HFFc6 (cell line): ENCODE measurements at places on chromosomes 6 and 20. TPM values are rescaled to one million over a fixed set of nuclear protein-coding genes. Genes with fewer than 3 reads are reported as not detected.
A peak's percentile ranks its signal among the peaks of the same experiment; 100 is the strongest.

EFCAB8 gene
- total RNA-seq: 0.37 TPM in 1 of 3 replicates, not detected in the others

DNA sequence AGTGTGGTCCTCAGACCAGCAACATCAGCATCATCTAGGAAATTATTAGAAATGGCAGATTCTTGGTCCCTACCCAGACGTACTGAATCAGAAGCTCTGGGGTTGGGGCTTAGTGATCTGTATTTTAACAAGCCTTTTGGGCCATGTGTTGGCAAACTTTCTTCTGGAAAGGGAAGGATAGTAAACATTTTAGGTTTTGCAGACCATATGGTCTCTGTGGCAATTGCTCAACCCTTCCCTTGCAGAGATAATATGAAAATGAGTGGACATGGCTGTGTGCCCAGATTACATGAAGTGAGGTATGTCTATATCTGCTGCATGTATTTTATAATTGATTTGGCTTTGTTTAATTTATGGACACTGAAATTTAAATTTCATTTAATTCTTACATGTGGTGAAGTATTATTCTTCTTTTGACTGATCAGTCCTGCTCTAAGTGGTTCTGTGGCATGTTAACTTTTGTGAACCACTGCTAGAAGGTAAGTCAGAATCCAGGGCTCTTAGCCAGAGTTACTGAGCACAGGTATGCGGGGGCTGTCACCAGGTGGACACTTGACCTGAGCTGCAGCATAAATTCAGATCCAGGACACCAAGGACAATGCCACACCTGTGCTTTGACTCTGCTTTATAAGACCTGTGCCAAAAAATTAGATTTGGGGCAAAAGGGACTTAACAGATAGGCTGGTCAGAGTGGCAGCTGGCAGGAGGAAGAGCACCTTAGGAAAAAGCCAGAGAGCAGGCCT lies 43.2 kb downstream of the LY86 start:
- no peaks in the 10 kb centered on the region for H3K4me1 ChIP-seq
- peaks cover 2% of the 10 kb centered on the region; the same call in 1 of the 2 replicates for H3K27me3 ChIP-seq
- no peak overlapping the region for H3K4me3 ChIP-seq
- DNase-seq: no peak

DNA sequence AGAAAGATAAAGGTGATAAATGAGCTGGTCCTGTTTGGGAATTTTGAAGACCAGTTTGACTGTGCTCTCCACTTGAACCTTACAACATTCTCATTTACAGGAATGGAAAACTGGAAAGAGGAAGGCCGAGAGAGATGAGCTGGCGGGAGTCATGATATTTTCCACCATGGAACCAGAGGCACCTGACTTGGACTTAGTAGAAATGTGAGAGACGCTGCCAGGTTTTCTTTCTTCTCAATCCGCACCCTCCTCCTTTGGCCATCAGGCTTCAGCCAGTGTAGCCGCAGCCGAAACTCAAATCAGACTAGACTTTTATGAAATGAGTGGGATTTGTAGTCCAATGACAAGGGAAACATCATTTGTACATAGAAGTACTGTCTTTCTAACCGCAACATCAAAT lies 54.7 kb upstream of the SYNJ2 start:
- no peaks in the 10 kb centered on the region; the same call in 1 of the 2 replicates for H3K27me3 ChIP-seq
- H3K36me3 ChIP-seq: peaks cover 46% of the 10 kb centered on the region
- no peak for DNase-seq
- no peak overlapping the region for H3K4me3 ChIP-seq
- peaks cover 9% of the 10 kb centered on the region for H3K4me1 ChIP-seq

CLVS2 gene
- total RNA-seq: not detected in 3 replicates

GRCh38 chr6:170282512-170283158 lies 8.2 kb downstream of the DLL1 start:
- H3K4me1 ChIP-seq: no peaks in the 10 kb centered on the region
- no peak for DNase-seq
- H3K27me3 ChIP-seq: peaks cover 11% of the 10 kb centered on the region
- no peaks in the 10 kb centered on the region for H3K36me3 ChIP-seq

TREM2 gene
- total RNA-seq: not detected in 3 replicates

PACRG gene
- not detected in 3 replicates for total RNA-seq

- no peak overlapping the region for H3K27ac ChIP-seq
- DNase-seq: no peak
- no peak overlapping the region for H3K4me3 ChIP-seq
These were observed 247.9 kb downstream of the ZFAND3 start for GRCh38 chr6:38067263-38067980.

DNA sequence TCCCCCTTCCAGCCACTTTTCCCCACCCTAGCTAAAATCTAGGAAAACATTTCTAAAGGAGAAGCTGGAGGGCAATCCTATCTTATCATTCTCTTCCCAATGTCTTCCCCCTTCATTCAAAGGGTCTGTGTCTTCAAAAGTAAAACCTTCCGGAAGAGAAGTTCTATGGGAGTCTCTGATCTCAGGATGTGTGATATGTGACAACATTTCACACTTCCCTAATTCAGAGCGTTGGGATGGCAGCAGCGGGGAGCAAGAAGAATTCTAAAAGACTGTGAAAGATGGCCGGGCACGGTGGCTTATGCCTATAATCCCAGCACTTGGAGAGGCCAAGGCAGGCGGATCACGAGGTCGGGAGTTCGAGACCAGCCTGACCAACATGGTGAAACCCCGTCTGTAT lies 65.4 kb upstream of the AKIRIN2 start:
- H3K4me3 ChIP-seq: no peak overlapping the region
- H3K4me1 ChIP-seq: peaks cover 12% of the 10 kb centered on the region
- H3K27me3 ChIP-seq: peaks cover 4% of the 10 kb centered on the region; the same call in 1 of the 2 replicates
- no peak for DNase-seq
- no peaks in the 10 kb centered on the region for H3K36me3 ChIP-seq
- H3K27ac ChIP-seq: no peak overlapping the region

R3HDML gene
- not detected in 3 replicates for total RNA-seq

DNA sequence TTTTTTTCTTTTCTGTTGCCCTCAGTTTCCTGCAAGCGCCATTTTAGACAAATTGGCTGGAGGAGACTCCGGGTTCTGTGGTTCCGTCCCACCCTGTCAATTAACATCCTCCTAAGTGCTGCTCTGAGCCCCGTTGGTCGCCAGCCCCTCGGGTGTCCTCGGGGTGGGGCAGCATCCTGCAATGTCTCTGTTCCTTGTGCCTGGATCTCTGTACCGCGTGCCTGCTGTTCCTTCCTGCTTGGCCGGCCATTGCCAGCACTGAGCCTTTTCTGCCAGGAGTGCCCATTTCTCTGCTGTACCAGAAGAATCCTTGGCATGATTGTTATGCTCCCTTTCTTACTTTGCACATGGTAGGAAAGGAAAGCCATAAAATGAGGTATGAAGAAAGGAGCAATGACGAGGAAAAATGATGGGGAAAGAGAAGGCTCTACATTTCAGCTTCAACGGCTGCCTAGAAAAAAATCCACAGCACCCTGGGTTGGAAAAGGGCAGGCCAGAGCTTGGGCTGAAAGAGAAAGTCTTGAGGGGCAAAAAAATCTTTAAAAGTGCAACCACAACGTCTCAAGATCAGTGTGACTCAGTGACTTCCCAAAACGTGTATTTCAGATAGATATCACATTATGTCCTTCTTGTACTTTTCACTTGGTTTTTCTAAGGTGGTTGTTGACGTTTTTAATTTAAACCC lies 256.7 kb downstream of the CLIC5 start:
- DNase-seq: no peak
- peaks cover 9% of the 10 kb centered on the region for H3K4me1 ChIP-seq
- peaks cover 14% of the 10 kb centered on the region; the same call in 1 of the 2 replicates for H3K27me3 ChIP-seq
- no peak overlapping the region; the same call in 1 of the 2 replicates for H3K4me3 ChIP-seq
- H3K36me3 ChIP-seq: no peaks in the 10 kb centered on the region
- H3K27ac ChIP-seq: no peak overlapping the region

SMOC2 gene
- total RNA-seq: not detected in 2 replicates

SPDEF gene
- not detected in 3 replicates for total RNA-seq

DNA sequence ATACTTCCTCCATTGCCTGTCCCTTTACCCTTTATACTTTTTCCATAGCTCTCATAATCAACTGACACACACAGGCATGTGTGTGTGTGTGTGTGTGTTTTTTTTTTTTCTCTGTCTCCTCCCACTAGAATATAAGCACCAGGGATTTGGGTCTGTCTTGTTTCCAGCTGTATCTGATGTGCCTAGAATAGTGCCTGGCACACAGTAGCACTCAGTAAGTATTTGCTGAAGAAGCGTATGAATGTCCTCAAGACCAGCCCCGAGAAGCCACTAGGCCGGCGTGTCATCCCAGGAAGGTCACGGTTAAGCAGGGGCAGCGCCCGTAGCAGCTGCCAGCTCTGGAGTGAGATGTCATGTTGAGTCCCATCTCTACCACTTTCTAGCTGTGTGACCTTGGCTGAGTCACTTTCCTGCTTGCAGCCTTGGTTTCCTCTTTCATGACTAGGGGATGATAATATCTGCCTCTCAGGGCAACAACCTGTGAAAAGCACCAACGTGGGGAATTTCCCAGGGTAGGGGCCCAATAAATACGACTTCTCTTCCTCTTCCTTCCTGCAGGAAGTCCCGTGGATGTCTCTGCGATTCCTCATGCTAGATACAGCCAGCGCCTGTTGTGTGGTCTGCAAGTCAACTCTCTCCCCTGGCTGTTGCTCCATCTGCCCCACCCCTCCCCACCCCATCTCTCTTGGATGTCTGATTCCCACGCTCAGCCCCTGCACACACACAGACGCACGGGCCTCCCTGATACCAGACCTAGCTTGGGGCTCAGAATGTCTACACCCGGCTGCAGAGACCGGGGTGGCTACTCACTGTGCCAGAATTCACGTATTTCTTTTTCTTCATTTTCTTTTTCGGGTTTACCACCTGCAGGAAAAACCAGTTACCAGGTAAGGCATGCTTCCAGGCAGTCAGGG lies 58.1 kb downstream of the RAB44 start:
- H3K27ac ChIP-seq: peak overlapping the region; percentile 47
- DNase-seq: peak; percentile 70
- no peaks in the 10 kb centered on the region for H3K36me3 ChIP-seq

DNA sequence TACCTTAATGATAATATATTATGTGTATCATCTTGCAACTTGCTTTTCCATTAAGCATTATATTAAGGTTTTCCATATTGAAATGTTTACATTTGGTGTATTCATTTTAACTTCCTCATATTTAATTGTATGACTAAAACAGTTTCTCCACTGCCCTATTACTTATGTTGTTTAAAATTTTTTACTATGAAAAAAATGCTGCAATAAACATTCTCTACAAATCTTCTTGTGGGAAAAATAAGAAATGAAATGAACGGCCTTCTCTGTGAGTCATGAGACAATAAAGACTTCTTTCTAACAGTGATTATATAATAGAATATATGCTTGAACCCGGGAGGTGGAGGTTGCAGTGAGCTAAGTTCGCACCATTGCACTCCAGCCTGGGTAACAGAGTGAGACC lies 25.5 kb downstream of the FASTKD5 start:
- no peak overlapping the region for H3K4me3 ChIP-seq
- DNase-seq: no peak
- H3K27ac ChIP-seq: no peak overlapping the region
- no peaks in the 10 kb centered on the region for H3K27me3 ChIP-seq

ECI2 gene
- total RNA-seq: 84.1 to 102 TPM (median 89.3 TPM) in 3 replicates

DNA sequence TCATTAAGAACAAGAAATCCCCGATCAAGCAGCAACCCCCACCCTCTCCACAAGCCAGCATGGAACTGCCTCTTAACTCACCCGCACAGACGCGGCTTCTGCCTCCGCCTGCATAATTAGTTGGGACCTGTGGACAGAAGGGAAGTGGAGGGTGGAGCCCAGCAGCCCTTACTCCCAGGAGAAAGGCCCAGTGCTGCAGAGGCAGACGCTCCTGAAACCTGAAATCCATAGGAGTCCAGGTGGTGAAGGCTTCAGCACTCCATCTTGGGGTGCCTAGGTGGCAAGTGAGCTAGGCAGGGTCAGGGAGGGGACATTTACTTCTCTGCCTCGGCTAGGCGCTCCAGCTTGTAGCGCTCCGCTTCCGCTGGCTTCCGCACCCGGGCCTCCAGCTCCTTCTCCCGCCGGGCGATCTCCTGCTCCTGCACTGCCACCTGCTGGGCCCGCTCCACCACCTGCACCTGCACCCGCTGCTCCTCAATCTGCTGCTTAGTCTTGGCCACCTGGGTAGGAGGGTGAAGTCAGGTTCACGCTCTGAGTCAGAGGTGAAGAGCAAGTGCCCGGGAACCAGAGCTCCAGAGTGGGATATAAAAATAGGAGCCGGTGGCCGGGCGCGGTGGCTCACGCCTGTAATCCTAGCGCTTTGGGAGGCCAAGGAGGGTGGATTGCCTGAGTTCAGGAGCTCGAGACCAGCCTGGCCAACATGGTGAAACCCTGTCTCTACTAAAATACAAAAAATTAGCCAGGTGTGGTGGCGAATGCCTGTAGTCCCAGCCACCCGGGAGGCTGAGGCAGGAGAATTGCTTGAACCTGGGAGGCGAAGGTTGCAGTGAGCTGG lies 10.7 kb downstream of the TUBB start:
- DNase-seq: no peak
- H3K36me3 ChIP-seq: peaks cover 16% of the 10 kb centered on the region; the same call in 1 of the 2 replicates
- peaks cover 21% of the 10 kb centered on the region for H3K4me1 ChIP-seq
- no peak overlapping the region for H3K4me3 ChIP-seq
- no peak overlapping the region; the same call in 1 of the 2 replicates for H3K27ac ChIP-seq

SENP6 gene
- total RNA-seq: 55.7 to 56.9 TPM (median 56.4 TPM) in 3 replicates

FRK gene
- 0.02 to 0.03 TPM (median 0.02 TPM) in 3 replicates for total RNA-seq

SLA2 gene
- not detected in 3 replicates for total RNA-seq

TREML1 gene
- total RNA-seq: not detected in 3 replicates

ANKRD66 gene
- not detected in 3 replicates for total RNA-seq

GRCh38 chr6:105209950-105210706 lies 30.3 kb upstream of the POPDC3 start:
- H3K4me3 ChIP-seq: peak overlapping the region; percentile 72
- DNase-seq: peak; percentile 74
- H3K4me1 ChIP-seq: peaks cover 51% of the 10 kb centered on the region
- peak overlapping the region; percentile 91 for H3K27ac ChIP-seq
- no peaks in the 10 kb centered on the region for H3K36me3 ChIP-seq
- no peaks in the 10 kb centered on the region for H3K27me3 ChIP-seq

GRCh38 chr20:16432466-16433292 lies 140.6 kb downstream of the KIF16B start:
- H3K27ac ChIP-seq: no peak overlapping the region
- H3K4me1 ChIP-seq: no peaks in the 10 kb centered on the region
- H3K4me3 ChIP-seq: no peak overlapping the region
- no peak for DNase-seq

GRCh38 chr6:165967810-165968407 lies 199.7 kb downstream of the TBXT start:
- H3K4me3 ChIP-seq: no peak overlapping the region
- H3K27me3 ChIP-seq: no peaks in the 10 kb centered on the region; the same call in none of the 2 replicates
- H3K27ac ChIP-seq: no peak overlapping the region
- H3K4me1 ChIP-seq: no peaks in the 10 kb centered on the region
- no peaks in the 10 kb centered on the region for H3K36me3 ChIP-seq

- H3K4me1 ChIP-seq: no peaks in the 10 kb centered on the region
- no peaks in the 10 kb centered on the region for H3K36me3 ChIP-seq
- H3K27ac ChIP-seq: no peak overlapping the region
- no peak overlapping the region for H3K4me3 ChIP-seq
These were observed 1107.1 kb upstream of the EYS start for GRCh38 chr6:66814156-66814555.

DNA sequence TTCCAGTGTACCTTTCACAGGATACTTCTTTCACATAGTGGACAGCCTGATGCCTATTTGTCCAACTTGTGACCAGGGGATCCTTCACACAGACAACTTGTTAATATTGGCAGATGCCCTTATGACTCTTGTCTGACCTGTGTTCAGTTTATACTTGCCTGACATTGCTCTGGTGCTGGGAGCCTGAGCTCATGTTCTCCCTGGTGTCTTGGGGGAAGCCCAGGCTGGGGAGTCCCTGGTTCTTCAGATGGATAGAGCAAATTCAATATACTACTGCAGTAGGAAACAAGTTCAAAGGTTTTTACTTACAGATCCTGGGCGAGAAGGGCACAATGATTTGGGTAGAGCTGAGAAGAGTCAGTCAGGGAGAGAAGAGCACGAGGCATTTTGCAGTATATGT lies 76.1 kb downstream of the NKAIN2 start:
- no peaks in the 10 kb centered on the region for H3K27me3 ChIP-seq
- peaks cover 4% of the 10 kb centered on the region; the same call in 1 of the 2 replicates for H3K36me3 ChIP-seq
- no peak overlapping the region for H3K27ac ChIP-seq
- no peak for DNase-seq
